ENCODE measurements at places on chromosomes 3 and 15. TPM values are rescaled to one million over a fixed set of nuclear protein-coding genes. Genes with fewer than 3 reads are reported as not detected.
A peak's percentile ranks its signal among the peaks of the same experiment; 100 is the strongest.

Gene CCR3
- total RNA-seq, result not detected

GRCh38 chr3:62143843-62144450 lies 229.4 kb downstream of the FEZF2 start:
- no peak overlapping the region for H3K27ac ChIP-seq
- no peak for DNase-seq
- H3K36me3 ChIP-seq, result no peaks in the 10 kb centered on the region
- H3K27me3 ChIP-seq, result peaks cover 6% of the 10 kb centered on the region

DNA sequence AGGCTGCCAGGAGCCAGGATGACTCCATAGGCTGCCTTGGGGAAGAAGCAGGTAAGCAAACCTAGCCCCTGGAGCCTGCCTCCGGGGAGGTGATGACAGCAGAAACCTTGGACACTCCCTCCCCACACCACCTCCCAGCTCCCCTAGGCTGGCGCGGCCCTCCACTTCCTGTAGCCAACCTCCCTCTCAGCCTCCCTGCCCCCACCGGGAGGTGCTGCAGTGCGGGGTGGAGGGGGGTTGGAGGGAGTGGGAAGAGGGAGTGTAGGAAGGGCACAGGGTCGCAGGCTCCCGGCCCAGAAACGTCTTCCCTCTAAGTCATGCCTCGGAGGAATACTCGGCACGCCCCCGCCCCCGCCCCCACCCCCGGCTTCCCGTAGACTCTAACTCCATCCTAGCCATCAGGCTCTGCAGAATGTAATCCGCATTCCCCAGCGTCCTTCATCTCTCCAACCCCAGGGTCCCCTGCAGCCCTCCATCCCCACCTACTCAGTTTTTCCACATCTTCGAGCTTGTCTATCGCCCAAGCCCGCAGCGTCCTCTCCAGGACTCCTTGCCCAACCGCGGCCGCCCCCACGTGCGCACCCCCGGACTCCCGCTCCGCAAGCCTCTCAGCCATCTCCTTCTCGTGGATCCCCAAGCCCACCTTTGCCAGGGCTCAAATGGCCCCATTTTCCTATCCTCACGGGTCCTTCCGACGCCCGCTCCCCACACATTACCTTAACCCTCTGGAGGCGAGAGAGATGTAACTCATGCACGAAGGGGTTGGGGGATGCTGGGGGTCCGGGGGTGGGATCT lies 528 bp downstream of the LPCAT4 start:
- H3K4me1 ChIP-seq, result peaks cover 36% of the 10 kb centered on the region
- peaks cover 8% of the 10 kb centered on the region for H3K36me3 ChIP-seq
- H3K27me3 ChIP-seq, result no peaks in the 10 kb centered on the region
- peak; percentile 67 for DNase-seq
- H3K4me3 ChIP-seq, result peak overlapping the region; percentile 97

Gene PAQR9
- total RNA-seq, result not detected

- no peaks in the 10 kb centered on the region for H3K36me3 ChIP-seq
- H3K27ac ChIP-seq, result no peak overlapping the region
- no peaks in the 10 kb centered on the region for H3K27me3 ChIP-seq
- no peak overlapping the region for H3K4me3 ChIP-seq
Observed at GRCh38 chr3:119098619-119099222, 47.2 kb upstream of the TEX55 start.

GRCh38 chr3:50652709-50653108 lies 22.0 kb upstream of the DOCK3 start:
- no peak overlapping the region for H3K27ac ChIP-seq
- no peaks in the 10 kb centered on the region for H3K27me3 ChIP-seq

Gene HGD
- not detected for total RNA-seq
